ENCODE measurements at places on chromosomes 2 and 18.

DNA sequence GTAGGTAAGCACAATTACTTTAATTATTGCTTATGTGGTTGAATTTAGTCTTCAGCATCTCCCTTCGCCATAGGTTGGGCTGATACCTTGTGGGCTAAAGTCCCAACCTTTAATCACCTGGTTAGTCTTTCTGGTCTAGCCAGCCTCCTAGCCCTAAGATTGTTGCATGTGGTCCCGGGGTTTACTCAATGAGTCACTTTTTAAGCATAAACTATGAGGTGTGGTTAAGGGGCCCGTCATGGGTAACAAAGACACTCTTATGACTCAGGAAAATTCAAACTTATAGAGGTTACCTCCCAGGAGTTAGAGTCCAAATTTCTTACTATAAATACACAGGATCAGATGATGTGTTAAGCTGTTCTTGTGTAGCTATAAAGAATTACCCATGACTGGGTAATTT lies 841.6 kb downstream of the TRIB2 start:
- DNase-seq, result no peak

DNA sequence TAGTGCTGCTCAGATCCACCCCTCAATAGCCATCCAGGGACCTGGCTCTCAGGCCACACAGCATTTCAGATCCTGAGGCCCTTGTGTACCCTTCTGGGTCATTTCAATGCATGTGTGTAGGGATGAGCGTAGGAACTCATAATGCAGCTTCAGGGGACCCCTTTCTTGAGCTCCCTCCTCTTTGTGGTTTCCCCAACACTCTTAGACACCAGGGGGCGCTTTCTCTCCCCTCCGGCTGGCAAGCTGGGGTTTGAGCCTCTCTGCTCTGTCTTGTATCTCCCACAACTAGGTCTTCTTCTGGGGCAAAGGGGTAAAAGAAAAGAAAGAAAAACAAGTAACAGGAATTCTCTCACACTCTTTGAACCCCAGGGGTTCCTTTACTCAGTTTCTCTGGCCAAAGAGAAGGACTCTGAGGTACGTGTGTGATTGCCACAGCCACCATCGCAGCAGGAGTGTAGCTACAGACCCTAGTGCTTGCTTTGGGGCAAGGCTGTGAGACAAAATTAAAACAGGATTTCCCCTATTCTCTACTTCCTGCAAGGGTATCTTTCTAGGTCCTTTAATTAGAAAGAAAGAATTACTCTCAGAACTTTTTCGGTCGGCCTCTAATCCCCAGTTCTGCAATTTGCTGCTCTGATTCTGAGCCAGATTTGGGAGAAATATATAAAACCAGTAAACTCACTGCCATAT lies 38.0 kb downstream of the CABYR start:
- no peak for DNase-seq

GRCh38 chr2:190537765-190538164 lies 3.2 kb upstream of the NEMP2 start:
- no peak for DNase-seq

DNA sequence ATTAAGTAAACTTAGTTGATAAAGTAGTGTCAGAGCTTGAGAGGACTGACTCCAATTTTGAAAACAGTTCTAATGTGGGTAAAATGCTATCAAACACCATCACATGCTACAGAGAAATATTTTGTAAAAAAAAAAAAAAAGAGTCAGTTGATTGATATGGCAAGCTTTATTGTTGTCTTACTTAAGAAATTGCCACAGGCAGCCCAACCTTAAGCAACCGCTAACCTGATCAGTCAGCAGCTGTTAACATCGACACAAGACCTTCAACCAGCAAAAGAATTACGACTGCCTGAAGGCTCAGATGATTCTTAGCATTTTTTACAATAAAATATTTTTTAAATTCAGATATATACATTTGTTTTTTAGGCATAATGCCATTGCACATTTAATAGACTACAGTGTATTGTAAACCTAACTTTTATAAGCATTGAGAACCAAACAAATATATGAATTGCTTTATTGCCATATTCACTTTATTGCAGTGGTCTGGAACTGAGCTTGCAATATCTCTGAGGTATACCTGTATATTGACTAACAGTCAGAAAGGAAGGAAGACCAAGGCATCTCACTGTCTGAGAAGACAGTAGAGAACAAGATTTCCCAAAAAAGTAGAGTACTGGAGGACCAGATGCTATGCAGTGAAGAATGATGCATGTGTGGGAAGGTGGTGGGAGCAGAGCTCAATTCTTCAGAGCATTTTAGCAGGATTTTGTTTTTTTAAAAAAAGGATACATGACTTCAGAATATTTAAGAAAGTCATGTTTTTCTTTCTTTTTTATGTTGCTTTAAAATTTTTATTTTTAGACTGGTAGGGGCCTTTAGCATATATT lies 973.8 kb upstream of the GYPC start:
- DNase-seq, result no peak

- DNase-seq, result no peak
Observed at GRCh38 chr2:138237667-138238384, 263.7 kb upstream of the SPOPL start.

GRCh38 chr18:63869851-63870250 lies 17.7 kb upstream of the SERPINB2 start:
- DNase-seq, result no peak

Measured in smooth muscle cell of the brain vasculature (primary cell).